Uterus (tissue), 4 donors: ENCODE measurements at places on chromosomes 2 and 18.

- DNase-seq, result no peak
Measured at GRCh38 chr2:210189452-210190138, 18.4 kb upstream of the KANSL1L start.

DNA sequence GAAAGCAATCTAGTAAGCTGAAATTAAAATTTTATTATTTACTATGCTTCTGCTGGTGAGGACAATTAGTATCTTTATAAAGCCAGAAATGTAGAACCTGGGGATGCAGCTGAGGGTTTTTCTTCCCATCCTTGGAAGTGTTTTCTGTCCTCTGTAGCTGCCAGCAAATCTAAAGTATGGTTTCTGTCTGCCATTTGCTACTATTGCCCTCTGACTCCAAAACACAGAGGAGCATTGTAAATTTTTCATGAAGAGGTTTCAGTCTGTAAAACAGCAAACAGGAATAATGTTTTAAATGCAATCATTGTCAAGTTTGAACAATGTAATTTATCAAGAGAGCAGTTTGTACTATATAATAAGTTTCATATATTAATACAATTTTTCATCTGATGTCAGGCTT is 258.8 kb downstream of the ZNF407 start:
- no peak for DNase-seq

DNA sequence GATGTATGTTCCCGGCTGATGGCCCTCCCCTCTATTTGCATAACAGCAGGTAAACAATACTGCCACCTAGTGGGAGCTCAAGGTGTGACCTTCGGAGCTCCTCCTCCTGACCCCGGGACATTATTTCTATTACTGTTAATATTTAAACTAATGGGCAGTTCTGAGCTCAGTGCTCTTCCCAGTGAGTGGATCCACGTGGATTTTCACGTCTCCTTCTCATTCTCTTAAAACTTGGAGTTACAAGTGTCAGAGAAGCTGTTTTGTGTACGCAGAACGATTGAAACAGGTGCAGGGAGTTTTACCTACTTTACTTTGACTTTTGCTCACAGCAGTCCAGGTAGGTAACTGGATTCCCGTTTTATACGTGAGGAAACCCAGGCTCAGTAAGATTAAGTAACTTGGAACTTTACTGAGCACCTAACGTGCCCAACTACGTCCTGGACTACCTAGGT is 127.3 kb downstream of the PRKCE start:
- DNase-seq, result peak; percentile 76

DNA sequence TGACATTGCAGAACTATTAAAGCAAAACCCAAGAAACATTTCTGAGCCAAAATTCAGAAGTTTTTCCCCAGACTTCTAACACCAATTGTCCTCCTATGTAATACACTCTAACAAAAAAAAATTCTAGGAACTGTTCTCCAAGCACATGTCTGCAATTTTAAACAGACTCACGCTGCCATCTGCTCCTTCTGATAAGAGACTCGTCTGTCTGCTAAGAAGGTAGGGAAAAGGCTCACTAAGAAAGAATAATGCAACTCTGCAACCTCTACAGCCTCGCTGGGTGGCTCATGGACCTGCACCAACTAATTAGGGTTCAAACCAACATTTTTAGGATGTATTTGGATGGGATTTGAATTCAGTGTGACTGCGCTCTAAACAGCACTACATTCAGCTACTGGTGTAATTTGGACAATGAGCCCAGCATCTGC is 366.5 kb downstream of the DSC3 start:
- no peak for DNase-seq

GRCh38 chr18:35197296-35197695 is 43.5 kb upstream of the ZNF397 start:
- no peak for DNase-seq

DNA sequence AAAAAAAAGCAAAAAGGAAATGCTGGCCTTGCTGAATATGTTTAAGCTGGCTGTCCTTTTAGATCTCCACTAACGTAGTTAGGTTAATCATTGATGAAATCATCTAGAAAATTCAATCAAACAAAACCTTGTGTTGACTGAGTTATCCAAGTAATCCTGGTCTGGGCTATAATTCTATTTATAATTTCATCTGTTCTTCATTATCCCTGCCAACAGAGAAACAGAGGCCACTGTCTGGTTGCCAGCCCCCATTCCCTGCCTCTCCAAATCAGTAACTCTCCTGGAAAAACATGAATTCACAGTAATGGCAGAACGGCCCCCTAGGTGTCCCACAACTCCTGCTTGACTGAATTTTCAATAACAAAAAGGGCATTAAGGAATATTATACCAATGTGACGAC is 24.6 kb downstream of the DOCK10 start:
- no peak for DNase-seq

- DNase-seq, result no peak
Measured at GRCh38 chr2:217788669-217789002, 214.2 kb downstream of the TNS1 start.

- no peak for DNase-seq
Measured at GRCh38 chr2:14535156-14535555, 97.4 kb upstream of the LRATD1 start.

- no peak for DNase-seq
Measured at GRCh38 chr2:134139611-134140010, 114.3 kb upstream of the MGAT5 start.

DNA sequence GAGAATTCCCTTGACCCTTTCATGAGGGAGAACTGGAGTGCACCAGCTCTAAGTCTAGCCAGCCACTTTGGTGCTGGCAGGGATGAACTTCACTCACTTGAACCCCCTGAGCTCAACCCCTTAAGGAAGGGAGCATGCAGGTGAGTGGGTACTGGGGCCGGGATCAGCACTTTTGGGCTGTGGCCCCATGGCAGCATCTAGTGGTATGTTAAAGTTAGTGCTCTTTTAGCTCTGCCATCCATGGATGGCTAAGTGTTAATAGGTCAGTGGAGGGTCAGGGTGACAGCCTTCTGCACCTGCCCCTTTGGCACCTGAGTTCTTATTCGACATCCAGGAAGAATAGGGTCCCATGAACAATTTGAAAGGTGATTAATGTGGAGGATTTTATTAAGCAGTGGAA is 689.0 kb upstream of the FSHR start:
- DNase-seq, result no peak

- no peak for DNase-seq
Measured at GRCh38 chr18:56812674-56813073, 161.5 kb downstream of the WDR7 start.

- no peak for DNase-seq
Measured at GRCh38 chr18:76444446-76445105, 50.5 kb downstream of the ZNF516 start.

- no peak for DNase-seq
Measured at GRCh38 chr2:84832772-84833461, 48.0 kb downstream of the TRABD2A start.

GRCh38 chr2:211455216-211455841 is 898.9 kb downstream of the CPS1 start:
- no peak for DNase-seq

DNA sequence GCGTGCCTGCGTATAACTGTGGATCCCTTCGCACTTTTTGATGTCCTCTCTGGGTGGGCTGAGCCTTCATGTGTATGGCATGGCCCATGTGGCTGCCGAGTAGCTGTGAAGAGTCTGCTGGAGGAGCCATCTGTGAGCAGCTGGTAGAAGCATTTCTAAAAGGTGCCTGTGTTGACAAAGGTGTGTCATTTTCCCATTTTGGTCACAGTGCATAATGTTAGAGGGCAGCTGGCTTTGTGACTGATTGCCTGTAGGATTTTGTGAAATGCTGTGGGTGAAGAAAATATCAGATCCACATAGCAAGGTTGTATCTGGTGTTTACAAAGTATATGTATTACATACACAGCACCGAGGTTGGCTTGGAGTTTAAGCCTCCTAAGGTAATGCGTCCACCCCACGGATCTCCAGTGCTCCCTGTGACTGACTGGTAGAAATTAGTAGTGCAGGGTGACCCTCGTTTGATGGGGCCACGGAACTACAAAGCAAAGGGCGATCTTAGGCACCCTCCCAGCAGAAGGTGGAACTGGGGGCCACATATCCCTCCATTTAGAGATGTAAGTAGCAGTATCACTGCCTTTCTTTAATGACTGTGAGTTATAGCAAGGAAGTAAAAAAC is 16.5 kb downstream of the GATA6 start:
- DNase-seq, result no peak

DNA sequence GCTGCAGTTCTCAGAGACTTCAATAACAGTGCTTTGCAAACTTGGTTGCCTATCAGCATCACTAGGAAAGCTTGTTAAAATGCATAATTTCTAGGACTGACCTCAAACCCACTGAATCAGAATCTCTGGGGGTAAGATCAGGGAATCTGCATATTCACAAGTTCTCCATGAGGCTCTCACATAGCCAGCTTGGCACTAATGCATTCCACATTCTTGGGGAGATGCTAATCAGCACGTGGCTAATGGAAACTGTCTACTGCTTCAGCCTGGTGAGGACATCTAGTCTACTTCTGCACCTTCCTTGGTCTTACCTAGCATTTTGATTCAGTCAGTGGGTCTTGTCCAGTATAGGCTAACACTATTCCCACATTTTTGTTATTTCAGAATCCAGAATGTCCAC is 56.3 kb downstream of the RBKS start:
- DNase-seq, result no peak
